ENCODE measurements at places on chromosomes 16 and 17. TPM values are rescaled to one million over a fixed set of nuclear protein-coding genes. Genes with fewer than 3 reads are reported as not detected.
A peak's percentile ranks its signal among the peaks of the same experiment; 100 is the strongest.

DNA sequence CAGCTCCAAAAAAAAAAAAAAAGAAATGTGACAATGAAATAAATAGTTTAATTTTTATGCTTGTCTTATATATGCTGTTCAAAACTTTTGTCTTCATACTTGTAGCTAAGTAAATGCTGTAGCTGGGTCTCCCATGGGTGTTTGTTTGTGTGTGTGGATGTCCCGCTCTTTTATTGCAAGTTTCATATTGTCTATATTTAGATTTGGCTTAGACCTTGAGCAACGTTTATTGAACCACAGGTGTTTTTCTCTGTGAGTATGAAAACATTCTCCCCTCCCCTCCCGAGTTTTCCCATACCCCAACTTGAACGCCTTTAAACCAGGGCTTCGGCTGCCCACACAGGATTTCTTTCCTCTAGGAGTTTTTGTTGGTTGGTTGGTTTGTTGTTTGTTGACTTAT is 45.2 kb downstream of the MFSD11 start:
- H3K27me3 ChIP-seq = no peaks in the 10 kb centered on the region
- H3K27ac ChIP-seq = no peak overlapping the region
- DNase-seq = no peak

Gene ITPRIPL2
- 62.6 TPM for total RNA-seq

DNA sequence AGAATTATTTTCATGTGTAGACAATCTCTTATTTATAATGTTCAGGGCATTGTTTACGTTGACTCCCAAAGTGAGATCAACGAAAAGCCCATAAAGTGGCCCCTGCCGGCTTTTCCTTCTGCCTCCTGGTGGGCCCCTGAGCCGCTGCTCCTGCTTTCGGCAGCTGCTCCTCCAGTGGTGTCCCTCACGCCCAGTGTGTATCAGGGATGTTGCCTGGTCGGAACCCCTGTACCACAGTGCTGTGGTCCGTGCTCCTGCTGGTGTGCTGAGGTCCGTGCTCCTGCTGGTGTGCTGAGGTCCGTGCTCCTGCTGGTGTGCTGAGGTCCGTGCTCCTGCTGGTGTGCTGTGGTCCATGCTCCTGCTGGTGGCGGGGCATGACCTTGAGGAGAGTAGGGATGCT is 107.6 kb downstream of the BANP start:
- no peak overlapping the region for H3K27ac ChIP-seq
- peaks cover 27% of the 10 kb centered on the region for H3K4me1 ChIP-seq
- no peaks in the 10 kb centered on the region for H3K36me3 ChIP-seq
- H3K27me3 ChIP-seq = no peaks in the 10 kb centered on the region

Gene GNGT2
- total RNA-seq = 1.2 TPM

Gene DNAJA2
- 48.5 TPM for total RNA-seq

- no peaks in the 10 kb centered on the region for H3K27me3 ChIP-seq
- peaks cover 77% of the 10 kb centered on the region for H3K36me3 ChIP-seq
- no peak for DNase-seq
These were observed 173.0 kb upstream of the RBL2 start for GRCh38 chr16:53261276-53261675.

DNA sequence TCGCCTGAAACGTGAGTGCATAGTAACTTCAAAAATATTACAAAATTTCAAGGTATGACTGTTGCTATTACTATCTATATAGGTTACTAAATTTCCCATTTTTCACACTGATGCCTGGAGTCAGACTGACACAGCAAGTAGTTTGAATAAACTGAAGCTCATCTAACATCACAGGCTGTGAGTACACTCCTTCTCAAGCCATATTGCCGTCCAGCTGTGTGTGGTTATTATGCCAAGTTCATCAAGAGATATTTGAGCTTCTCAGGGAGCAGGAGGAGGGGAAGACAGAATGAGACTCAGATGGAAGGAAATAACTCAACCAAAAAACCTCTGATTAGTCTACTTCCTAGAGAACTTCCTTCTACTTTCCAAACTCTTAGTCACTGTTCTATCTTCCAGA is 473.9 kb downstream of the TOX3 start:
- H3K4me1 ChIP-seq = no peaks in the 10 kb centered on the region
- no peaks in the 10 kb centered on the region for H3K27me3 ChIP-seq
- H3K36me3 ChIP-seq = no peaks in the 10 kb centered on the region
- H3K4me3 ChIP-seq = no peak overlapping the region
- no peak for DNase-seq

DNA sequence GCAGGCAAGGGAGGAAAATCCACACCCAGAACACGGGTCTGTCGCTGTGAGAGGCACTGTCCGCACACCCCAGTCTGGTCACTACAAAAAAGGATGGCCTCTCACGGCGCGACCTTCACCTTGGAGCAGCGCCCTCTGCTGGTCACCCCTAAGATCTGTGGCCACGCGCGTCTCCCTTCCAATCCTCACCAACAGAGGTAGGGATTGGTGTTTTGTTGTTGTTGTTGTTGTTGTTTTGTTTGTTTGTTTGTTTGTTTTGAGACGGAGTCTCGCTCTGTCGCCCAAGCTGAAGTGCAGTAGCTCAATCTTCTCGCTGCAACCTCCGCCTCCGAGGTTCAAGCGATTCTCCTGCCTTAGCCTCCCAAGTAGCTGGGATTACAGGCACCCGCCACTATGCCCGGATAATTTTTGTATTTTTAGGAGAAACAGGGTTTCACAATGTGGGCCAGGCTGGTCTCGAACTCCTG is 15.0 kb upstream of the C17orf58 start:
- H3K27me3 ChIP-seq = no peaks in the 10 kb centered on the region
- no peak for DNase-seq
- H3K4me3 ChIP-seq = no peak overlapping the region
- no peaks in the 10 kb centered on the region for H3K36me3 ChIP-seq
- H3K4me1 ChIP-seq = no peaks in the 10 kb centered on the region

- peaks cover 36% of the 10 kb centered on the region for H3K36me3 ChIP-seq
- H3K4me1 ChIP-seq = peaks cover 31% of the 10 kb centered on the region
- peak overlapping the region; percentile 93 for H3K4me3 ChIP-seq
- no peak for DNase-seq
These were observed 477 bp downstream of the MTHFSD start for GRCh38 chr16:86554599-86554916.

GRCh38 chr17:29216856-29217255 is 29.8 kb upstream of the CRYBA1 start:
- no peaks in the 10 kb centered on the region for H3K27me3 ChIP-seq
- no peak overlapping the region for H3K27ac ChIP-seq
- DNase-seq = no peak
- no peaks in the 10 kb centered on the region for H3K36me3 ChIP-seq
- peaks cover 20% of the 10 kb centered on the region for H3K4me1 ChIP-seq

DNA sequence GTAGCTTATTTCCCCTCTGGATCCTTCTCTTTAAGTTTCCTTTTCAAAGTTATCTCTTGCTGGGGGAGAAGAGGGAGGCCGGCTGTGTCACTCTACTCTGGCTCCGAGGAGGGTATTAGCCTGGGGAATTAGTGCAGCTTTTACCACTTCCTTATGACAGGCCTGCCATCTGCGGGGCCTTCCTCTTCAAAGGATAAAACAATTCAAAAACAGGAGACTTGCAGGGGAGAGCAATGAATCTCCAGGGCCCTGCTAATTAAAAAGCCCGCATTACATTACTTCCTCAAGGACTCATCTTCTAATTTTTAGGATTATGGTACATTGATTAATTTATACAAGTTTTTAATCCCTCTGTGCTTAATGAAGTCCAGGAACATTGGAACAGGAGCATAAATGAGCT is 190.9 kb upstream of the CDH5 start:
- no peak for DNase-seq
- no peak overlapping the region for H3K27ac ChIP-seq
- no peaks in the 10 kb centered on the region for H3K36me3 ChIP-seq

GRCh38 chr16:240559-240958 is 5.9 kb downstream of the FAM234A start:
- H3K27ac ChIP-seq = peak overlapping the region; percentile 90
- no peaks in the 10 kb centered on the region for H3K36me3 ChIP-seq
- no peak overlapping the region for H3K4me3 ChIP-seq
- no peak for DNase-seq

DNA sequence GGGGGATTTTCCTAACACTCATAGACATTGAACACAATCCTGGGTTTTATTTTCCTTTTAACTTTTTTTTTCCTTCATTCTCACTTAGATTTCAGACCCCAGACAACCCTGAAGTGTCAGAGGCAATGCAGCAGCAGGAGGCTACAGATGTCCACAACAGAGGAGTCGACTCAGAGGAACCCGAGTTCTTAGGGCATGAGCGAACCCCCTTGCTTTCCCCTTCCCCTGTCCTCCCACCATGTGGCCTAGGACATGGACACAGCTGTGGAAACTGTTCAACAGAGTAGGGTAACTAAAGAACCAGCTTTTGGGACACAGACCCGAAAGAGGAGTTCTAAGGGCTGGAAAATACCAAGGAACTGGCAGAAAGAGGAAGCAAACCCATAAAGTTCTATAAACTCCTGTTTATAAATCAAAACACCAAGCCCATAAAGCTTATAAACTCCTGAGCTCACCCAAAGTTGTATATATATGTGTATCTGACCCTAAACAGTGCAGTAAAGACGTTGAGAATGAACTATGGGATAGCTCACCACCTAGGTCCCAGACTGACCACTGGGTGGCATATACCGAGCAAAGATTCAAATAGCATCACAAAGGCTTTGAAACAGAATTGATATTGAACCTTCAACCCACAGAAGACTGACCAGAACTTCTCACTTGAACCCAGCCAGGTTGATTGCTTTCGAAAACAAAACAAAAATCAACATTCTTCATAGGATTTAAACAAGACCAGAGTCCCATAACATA is 33.9 kb downstream of the CMTM4 start:
- H3K27me3 ChIP-seq = no peaks in the 10 kb centered on the region
- H3K4me1 ChIP-seq = peaks cover 4% of the 10 kb centered on the region
- H3K27ac ChIP-seq = peak overlapping the region; percentile 53
- H3K4me3 ChIP-seq = no peak overlapping the region
- no peaks in the 10 kb centered on the region for H3K36me3 ChIP-seq

DNA sequence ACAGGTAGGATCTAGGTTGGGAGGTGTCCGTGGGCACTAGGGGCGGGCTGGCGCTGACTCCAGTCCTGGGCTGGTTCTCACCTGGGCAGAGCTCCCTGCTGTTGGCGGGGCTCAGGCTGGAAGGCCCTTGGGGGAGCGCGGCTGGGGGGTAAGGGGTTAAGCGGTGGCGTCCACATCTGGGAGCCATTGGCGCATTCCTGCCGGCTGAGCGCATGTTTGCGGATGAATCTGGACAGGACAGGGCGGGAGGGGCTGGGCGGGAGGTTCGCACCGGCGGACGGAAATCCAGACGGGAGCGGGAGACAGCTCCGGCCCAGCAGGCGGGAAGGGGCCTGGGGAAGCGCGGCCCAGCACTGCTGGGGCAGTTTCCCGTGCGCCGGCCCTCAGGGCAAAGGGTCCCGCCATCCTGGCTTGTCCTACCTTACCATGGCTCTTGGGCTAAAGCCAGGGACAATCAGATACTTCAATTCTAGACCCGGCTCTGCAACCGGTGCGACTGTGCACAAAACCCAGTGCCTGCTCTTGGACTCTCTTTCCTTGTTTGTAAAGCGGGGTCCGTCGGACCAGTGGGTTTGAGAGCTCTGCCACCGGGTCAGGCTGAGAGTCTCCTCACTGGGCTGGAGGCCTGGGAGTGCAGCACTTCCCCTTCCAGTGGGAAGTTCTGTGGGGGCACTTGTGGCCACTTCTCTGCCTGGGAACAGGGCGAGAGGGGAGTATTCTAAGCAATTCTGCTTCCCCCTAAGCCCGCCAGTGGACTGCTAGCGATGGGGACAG is 7.8 kb downstream of the RARA start:
- H3K27me3 ChIP-seq = no peaks in the 10 kb centered on the region
- no peak for DNase-seq
- H3K36me3 ChIP-seq = no peaks in the 10 kb centered on the region
- peaks cover 82% of the 10 kb centered on the region for H3K4me1 ChIP-seq
- H3K27ac ChIP-seq = peak overlapping the region; percentile 86
- H3K4me3 ChIP-seq = peak overlapping the region; percentile 99

GRCh38 chr16:72835086-72835485 is 212.8 kb downstream of the ZFHX3 start:
- H3K36me3 ChIP-seq = no peaks in the 10 kb centered on the region
- no peaks in the 10 kb centered on the region for H3K27me3 ChIP-seq
- H3K4me3 ChIP-seq = no peak overlapping the region
- no peak overlapping the region for H3K27ac ChIP-seq
- H3K4me1 ChIP-seq = peaks cover under 1% of the 10 kb centered on the region
- no peak for DNase-seq

Gene TNFSF12
- 109 TPM for total RNA-seq

Gene TMEM170A
- total RNA-seq = 14.4 TPM

Gene ZFP3
- total RNA-seq = 5.5 TPM

Gene CCL16
- not detected for total RNA-seq

DNA sequence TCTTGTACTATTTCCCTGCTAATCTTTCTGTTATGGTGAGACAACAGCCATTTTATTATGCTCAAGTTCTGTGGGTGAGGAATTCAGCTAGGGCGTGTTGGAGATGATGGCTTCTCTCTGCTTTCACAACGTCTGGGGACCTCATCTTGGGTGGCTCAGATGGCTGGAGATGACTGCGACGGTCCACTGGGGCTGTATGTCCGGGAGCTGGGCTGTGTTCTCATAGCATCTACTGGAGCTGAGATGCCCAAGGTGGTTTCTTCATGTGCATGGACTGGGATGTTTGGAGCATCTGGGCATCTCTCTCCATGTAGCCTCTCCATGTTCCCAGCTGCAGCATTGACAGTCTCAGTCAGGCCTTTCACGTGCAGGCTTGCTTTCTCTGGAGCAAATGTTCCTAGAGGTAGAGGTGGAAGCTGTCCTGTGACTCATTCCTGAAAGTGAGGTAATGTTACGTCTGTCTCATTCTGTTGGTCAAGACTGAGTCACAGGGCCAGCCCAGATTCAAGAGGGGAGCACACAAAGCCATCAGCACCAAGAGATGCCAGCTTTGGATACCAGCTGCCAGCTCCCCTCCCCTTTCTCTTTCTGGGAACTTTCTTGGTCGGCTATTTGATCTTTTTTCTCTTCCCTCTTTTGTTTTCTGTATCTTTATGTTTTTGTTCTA is 96.2 kb downstream of the RAP1GAP2 start:
- H3K27ac ChIP-seq = no peak overlapping the region
- no peak for DNase-seq
- H3K27me3 ChIP-seq = no peaks in the 10 kb centered on the region
- H3K36me3 ChIP-seq = no peaks in the 10 kb centered on the region
- no peaks in the 10 kb centered on the region for H3K4me1 ChIP-seq

Gene NPIPB6
- total RNA-seq = not detected

GRCh38 chr17:50080827-50081226 is 14.3 kb upstream of the PDK2 start:
- DNase-seq = no peak
- H3K4me3 ChIP-seq = no peak overlapping the region
- H3K4me1 ChIP-seq = no peaks in the 10 kb centered on the region
- no peaks in the 10 kb centered on the region for H3K36me3 ChIP-seq
- no peak overlapping the region for H3K27ac ChIP-seq
- H3K27me3 ChIP-seq = no peaks in the 10 kb centered on the region
